ENCODE measurements at places on chromosomes 16 and 17.

DNA sequence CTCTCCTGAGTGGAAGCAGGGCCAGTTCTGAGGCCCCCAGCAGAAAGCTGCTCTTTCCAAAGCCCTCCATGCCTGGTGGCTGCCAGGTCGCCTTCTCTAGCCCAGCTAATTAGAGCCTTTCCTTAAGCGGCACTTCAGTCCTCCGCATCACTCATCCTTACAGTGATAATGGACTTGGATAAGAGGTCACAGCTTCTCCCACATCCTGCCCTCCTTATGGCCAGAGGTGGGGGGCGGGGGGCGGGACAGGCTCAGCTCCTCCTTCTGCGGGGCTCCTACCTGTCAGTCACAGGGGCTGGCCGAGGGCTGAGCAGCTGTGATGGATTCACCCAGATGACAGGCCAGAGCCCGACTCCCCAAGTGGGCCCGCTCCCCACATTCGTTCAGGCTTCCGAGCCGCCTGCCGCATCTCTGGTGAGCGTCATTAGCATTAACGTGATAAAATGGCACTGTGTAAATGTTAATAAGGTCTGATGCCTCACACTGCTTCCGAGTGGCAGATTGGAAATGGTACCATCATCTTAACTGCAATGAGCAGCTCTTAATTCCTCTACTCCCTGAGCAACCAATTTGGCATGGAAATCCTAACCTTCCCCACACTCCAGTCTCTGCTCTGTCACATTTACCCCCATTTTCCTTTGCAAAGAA lies 41.3 kb downstream of the GRIN2C start:
- DNase-seq = no peak

DNA sequence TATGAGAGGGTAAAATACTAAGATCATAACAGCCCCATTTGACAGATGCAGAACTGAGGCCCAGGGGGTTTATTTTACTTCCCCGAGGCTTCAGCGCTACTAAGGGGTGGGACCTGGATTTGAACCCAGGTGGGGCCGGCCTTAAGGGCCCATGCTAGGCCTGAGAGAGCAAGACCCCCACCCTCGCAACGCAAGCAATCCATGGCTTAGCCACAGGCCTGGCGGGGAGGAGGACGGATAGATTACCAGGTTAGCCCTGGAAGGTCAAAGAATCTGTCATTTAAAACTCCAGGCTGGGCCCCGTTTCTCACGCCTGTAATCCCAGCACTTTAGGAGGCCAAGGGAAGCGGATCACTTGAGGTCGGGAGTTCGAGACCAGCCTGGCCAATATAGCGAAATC lies 1.9 kb upstream of the CDH3 start:
- no peak for DNase-seq

- DNase-seq = peak; percentile 66
Observed at GRCh38 chr16:69566240-69566980, 644 bp downstream of the NFAT5 start.

DNA sequence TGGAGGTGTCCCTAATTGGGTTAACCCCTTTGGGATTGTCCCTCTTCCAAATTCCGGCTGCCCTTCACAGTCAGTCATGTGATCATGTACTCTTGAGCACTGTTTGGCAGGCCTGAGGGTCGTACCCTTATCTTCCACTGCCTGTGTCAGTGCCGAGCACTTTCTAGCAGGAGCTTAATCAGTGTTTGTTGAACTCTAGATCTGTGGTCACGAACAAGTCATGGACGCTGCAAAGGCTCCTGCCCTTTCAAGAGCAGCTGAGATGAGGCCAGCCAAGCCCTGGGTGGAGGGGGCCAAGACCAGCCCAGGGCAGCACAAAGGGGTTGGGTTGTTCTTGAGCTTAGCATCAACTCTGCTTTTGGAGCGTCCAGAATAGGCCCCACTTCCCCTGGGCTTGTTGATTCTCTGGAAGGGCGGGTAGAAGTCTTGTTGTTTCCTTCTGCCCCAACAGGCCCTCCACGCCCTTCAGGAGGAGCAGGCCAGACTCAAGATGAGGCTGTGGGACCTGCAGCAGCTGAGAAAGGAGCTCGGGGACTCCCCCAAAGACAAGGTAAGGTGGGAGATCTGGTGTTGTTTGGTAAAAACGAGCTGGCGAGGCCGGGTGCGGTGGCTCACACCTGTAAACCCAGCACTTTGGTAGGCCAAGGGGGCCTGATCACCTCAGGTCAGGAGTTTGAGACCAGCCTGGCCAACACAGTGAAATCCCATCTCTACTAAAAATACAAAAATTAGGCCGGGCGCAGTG lies 5.3 kb downstream of the IFI35 start:
- DNase-seq = no peak

DNA sequence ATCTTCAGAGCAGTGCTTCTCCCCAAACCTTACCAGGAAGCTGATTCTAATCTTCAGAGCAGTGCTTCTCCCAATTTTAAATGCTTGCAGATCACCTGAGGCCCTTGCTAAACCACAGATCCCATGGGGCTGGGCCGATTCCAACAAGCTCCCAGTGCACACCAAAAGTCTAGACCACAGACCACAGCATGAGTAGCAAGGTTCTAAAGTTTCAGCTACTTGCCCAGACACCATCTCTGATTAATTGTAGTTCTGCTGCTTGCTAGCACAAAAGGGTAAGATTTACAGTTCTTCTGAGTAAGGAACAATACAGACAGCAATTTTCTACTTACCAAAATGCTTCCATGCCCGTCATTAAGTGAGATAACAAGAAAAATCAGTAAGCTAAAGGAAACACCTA lies 12.2 kb downstream of the CLEC3A start:
- no peak for DNase-seq

DNA sequence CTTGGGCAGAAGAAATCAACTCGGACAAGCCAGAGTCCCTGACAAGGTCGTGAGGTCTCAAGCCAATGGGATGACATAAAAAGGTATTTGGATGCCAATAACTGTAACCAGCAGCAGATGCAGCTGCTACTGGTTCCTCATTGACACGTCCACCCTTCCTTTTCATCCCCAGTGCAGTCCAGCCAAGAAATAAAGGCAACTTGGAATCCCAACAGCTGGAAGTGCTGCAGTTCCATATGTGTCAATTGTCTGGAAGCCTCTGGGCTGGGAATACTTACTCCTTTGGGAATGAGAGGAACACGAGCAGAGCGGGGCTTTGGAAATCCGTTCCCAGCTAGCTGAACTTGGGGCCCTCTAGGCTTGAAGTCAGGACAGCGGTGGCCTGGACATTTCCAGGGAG lies 360.4 kb upstream of the ZFHX3 start:
- no peak for DNase-seq

DNA sequence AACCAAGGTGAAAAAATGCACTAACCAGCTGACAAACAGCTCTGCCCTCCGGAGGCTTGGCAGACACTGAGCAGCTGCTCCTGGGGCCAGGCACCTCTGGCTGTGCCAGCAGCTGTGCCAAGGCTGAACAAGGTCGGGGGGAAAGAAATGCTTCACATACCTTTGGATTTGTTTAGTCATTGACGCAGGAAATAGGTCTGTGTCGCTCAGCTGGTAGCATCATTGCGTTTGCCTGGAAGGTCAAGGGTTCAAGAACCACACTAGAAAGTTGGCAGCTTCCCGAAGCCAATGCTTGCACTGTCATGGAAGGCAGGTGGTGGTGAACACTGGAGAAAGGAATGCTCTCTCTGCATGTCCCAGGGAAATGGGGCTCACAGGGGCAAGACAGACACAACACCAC lies 63.5 kb downstream of the PCTP start:
- DNase-seq = no peak

- no peak for DNase-seq
Observed at GRCh38 chr16:1045993-1046911, 26.3 kb upstream of the SSTR5 start.

DNA sequence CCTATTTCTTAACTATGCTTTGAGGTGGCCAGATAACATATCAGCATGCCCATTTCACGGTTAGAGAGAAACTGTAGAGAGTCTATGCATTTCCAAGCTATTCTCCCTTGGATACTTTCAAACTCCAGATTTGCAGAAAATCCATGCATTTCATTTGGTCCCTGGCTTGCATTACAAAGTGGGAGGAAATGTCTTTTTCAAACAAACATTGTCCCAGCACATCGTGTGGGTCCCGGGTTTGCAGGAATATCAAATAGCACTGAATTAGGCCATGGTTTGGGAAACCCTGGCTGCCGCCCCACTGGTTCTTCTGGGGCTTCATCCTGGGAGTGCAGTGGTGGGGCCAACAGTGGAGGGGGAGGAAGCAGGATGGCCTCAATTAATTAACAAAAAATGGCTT lies 171.9 kb downstream of the IRX5 start:
- DNase-seq = no peak

All from fibroblast of villous mesenchyme (primary cell).